WTC11 (cell line): ENCODE measurements at places on chromosomes 1 and 21. TPM values are rescaled to one million over a fixed set of nuclear protein-coding genes. Genes with fewer than 3 reads are reported as not detected.

GRCh38 chr1:83796409-83796808 lies 202.5 kb downstream of the TTLL7 start:
- DNase-seq = no peak

- no peak for DNase-seq
These were observed 7.0 kb downstream of the DYRK1A start for GRCh38 chr21:37373539-37373938.

DNA sequence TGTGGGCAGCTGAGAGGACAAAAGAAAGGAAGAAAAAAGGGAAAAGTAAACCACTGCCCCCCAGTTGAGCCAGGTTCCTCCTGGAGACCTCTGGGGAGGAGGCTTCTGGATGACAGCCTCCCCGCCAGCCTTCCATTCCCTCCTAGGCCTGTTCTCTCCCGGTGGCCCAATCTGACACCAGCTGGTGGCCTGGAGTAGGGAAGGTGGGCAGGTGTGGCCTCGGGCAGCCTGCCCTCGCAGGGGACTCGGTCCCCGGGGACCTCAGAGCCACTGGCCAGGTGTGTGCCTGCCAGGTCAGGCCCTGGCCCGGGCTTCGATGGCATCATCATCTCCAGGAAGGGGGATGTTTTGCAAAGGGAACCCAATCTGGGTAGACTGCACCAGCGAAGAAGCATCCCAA lies 159.0 kb downstream of the CASZ1 start:
- no peak for DNase-seq

DNA sequence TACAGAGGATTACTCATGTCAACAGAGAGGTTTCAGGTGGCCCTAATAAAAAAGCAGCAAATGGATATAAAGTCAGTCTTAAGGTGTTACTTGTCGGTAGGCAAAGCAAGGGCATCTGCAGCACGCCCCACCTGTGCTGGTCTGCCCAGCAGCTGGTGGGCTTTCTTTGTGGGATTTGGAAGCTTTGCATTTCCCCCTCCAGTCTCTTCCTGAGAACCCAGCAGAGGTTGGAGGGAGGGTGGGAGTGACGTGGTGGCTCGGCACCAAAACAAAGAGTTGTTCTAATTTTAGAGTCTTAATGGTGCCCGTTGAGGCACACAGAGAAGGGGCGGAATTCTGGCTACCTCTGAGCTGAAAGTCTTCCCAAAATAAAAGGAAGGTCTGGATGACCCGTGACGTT lies 4.8 kb upstream of the PCBP3 start:
- DNase-seq = no peak

GRCh38 chr1:9615316-9616063 lies 26.8 kb downstream of the TMEM201 start:
- DNase-seq = peak; percentile 85

- DNase-seq = no peak
These were observed 31.0 kb upstream of the MAN1A2 start for GRCh38 chr1:117336088-117336817.

DNA sequence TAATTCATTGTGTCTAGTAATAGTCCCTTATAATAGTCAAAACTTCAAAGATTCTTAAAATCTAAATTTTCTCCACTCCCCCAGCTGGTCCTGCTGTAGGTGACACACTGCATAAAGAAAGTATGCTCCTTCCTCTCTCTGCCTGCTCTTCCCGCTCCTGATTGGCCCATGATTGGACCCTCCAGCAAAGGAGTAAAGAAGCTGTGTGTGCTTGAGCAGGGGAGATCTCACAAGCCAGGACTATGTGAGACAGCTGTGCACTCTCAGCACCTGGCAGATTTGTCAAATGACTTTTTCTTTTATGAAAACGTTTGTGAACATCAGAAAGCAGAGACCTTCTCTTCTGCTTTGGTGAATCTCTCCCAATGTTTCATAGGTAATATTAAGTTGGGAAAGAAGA lies 274.8 kb upstream of the LYPLAL1 start:
- DNase-seq = no peak

DNA sequence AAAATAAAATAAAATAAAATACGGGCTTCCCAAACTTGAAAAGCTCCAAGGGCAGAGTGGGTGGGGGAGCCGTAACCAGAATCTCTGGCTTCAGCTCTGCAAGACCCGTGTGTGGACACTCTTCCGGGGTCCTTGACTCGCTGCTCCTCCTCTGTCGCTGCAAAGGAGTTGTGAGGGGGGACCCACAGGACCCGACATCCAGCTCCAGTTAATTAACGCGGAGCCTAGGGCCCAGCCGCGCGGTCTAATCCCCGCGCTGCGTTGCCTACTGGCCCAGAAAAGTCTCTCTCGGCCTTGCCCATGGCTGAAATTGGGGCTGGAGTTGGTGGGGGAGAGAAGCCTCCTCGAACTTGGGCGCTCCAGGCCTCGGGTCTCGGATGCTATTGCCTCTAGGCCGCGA lies 1.8 kb downstream of the LMX1A start:
- no peak for DNase-seq

GRCh38 chr21:41662761-41663160 lies 104.1 kb downstream of the RIPK4 start:
- DNase-seq = no peak

- no peak for DNase-seq
These were observed 6.2 kb upstream of the TEX35 start for GRCh38 chr1:178506669-178507068.

DNA sequence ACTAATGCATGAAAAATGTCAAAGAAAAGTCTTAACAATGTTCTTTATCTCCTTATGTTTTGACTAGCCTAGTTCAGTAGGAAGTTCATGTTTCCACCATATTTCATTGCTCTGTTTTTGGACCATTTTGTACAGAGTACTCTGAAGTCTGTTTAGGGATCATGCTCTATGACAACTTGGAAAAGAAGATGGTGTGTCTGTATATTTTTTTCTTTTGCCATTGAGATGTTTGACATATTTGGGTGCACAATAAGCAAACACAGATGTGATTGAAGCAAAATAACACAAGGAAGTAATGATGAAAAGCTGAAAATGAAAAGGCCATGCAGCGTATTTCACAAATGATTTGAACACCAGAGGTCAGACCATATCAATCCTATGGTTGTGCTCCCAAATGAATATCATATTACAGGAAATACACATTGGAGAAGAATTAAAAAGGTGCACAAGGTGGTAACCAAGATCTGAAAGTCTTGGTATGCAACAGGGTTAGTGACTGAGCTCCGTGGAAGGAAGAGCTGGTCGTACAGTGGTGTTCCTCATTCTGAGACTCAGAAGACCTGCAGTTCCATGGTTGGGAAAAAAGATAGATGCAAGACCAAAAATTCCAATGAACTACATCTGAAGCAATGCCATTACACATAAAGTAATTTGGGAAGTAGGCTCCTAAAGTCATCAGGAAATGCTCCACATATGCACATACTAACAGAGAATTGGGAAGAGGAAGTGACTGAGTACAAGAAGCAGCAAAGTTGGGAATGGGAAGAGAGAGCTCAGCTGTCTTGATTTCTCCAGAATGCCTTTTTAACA lies 463.5 kb downstream of the LMO4 start:
- no peak for DNase-seq

DNA sequence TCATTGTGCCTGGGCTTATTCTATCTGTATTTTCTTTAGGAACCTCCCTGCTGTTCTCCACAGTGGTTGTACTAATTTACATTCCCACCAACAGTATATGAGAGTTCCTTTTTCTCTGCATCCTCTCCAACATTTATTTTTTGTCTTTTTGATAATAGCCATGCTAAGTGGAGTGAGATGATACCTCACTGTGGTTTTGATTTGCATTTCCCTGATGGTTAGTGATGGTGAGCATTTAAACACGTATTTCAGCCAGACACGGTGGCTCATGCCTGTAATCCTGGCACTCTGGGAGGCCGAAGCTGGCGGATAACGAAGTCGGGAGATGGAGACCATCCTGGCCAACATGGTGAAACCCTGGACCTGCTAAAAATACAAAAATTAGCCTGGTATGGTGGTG lies 57.9 kb downstream of the SLAMF6 start:
- DNase-seq = no peak

- DNase-seq = no peak
These were observed 338.1 kb downstream of the SEC16B start for GRCh38 chr1:177631770-177632169.

GRCh38 chr1:85048296-85049064 lies at the start of gene MCOLN3:
MCOLN3 (minus strand) TSS chr1:85048500; CDS start chr1:85045360, 3,140 bp downstream.
- peak; percentile 68 for DNase-seq

GRCh38 chr1:22903113-22903512 lies 69.6 kb downstream of the LACTBL1 start:
- DNase-seq = no peak

GRCh38 chr1:190717055-190717454 lies 239.4 kb upstream of the BRINP3 start:
- no peak for DNase-seq

DNA sequence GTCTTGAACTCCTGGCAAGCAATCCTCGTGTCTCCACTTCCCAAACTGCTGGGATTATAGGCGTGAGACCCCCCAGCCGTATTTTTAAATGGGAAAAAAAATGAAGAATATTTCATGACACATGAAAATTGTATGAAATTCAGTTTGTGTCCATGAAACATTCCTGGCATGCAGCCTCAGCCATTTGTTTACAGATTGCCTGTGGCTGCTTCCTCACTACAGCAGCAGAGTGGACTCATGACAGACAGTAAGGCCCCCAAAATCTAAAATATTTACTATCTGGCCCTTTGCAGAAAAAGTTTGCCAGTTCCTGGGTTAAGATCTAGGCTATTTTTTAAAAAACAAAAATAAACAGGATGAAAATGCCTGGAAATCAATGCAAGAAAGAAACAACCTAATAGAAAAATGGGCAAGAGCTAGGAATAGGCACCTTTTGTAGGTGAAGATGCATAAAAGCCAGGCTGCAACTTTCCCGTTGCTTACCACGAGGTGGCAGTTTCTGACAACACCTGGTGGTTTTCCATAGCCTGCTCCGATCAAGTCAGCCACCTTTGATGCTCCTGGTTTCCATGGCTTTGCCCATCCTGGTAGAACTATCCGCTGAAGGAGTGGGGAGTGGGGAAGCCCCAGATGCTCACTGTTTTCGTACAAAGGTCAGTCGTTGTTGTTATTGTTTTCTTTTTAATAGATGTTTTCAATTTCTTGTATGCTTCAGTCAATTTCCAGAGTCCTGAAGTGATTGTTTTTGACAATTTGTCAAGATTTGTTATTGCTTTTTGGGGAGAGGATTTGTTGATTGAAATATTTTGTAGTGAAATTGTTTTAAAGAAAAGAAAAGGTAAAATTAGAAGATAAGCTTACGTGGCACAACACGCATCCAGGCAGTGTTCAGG lies 24.3 kb downstream of the UBE2Q1 start:
- DNase-seq = peak; percentile 72

GRCh38 chr1:244066954-244067716 lies 16.1 kb downstream of the ZBTB18 start:
- no peak for DNase-seq

GRCh38 chr1:2381741-2382620 lies 9.4 kb downstream of the MORN1 start:
- peak; percentile 87 for DNase-seq

DNA sequence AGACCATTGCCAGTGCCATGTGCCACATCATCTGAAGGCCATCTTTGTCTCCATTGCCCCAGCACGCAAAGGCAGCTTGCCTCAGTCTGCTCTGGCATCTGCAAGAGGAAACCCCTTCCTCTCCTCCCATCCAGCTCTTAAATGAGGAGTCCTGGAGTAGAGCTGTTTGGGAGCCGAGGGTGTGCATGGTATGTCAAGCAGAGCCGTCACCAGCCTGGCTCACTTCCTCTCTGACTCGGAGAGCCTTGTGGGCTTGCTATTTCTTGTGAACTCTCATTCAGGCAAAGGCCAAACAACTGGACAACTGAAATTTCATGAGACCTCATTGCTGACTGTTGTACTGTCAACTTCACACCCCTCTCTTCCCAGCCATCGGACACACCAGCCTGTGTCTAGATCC lies 143.9 kb downstream of the SIPA1L2 start:
- no peak for DNase-seq

GRCh38 chr1:77977989-77978292 lies 931 bp downstream of the FUBP1 start:
- DNase-seq = no peak

- no peak for DNase-seq
These were observed 286.9 kb upstream of the USP25 start for GRCh38 chr21:15442743-15443469.

Gene ZFP69B
- 6.8 to 8.2 TPM (median 7.1 TPM) in 3 replicates for total RNA-seq

Gene KIF26B
- 0.41 to 1.2 TPM (median 0.55 TPM) in 3 replicates for total RNA-seq

Gene BMP8B
- total RNA-seq = 0.74 to 0.92 TPM (median 0.82 TPM) in 3 replicates

Gene AADACL4
- 0.11 TPM in 1 of 3 replicates, not detected in the others for total RNA-seq

Gene ECM1
- total RNA-seq = 0.69 to 1.6 TPM (median 0.76 TPM) in 3 replicates

Gene CYP4Z1
- not detected in 3 replicates for total RNA-seq

Gene LCE1F
- total RNA-seq = not detected in 3 replicates

Gene SYPL2
- 3.0 to 3.7 TPM (median 3.5 TPM) in 3 replicates for total RNA-seq

Gene DNM3
- total RNA-seq = 0.99 to 1.9 TPM (median 1.6 TPM) in 3 replicates

Gene SORT1
- 50.2 to 60.8 TPM (median 55.9 TPM) in 3 replicates for total RNA-seq

Gene TNFSF4
- total RNA-seq = 0.48 to 0.81 TPM (median 0.78 TPM) in 3 replicates

Gene ANKRD35
- total RNA-seq = 2.7 to 3.2 TPM (median 2.9 TPM) in 3 replicates

Gene CFHR5
- not detected in 3 replicates for total RNA-seq
